ENCODE measurements at places on chromosomes 13 and 19.

DNA sequence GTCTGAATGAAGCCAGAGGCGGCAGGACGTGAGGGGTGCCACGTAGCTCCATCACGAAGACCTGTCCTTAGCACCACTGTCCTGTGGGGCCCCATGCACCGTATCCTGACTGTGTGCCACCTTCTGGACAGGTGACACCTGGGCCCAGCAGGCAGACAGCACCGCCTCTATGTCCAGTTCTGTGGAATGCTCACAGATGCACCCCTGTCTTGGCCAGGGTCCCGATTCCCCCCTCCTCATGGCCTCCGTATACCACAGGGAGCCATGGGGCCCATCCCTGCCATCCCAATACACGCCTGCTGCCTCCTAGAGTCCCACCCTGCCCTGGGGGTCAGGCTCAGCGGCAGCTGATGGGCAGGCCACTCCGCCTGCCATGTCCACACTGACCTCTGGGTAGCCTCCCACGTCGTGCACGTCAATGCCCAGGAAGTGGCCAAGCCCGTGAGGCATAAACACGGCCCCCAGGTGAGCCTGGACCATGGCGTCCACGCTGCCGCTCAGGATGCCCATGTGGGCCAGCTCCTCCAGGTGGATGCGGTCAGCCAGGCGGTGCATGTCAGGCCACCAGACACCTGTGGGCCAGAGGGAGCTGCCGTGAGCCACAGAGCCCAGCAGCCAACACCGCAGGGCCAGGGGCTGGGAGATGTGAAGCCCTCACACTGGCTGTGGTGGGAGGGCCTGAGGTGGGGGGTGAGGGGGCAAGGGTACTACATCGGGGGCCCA, 17.6 kb downstream of the CEBPG start:
- peaks cover 7% of the 10 kb centered on the region for H3K36me3 ChIP-seq
- DNase-seq = no peak
- H3K4me3 ChIP-seq = no peak overlapping the region
- H3K4me1 ChIP-seq = no peaks in the 10 kb centered on the region
- no peaks in the 10 kb centered on the region for H3K27me3 ChIP-seq
- no peak overlapping the region for H3K27ac ChIP-seq

GRCh38 chr19:39871362-39871761, 25.2 kb upstream of the FBL start:
- DNase-seq = no peak
- no peaks in the 10 kb centered on the region for H3K4me1 ChIP-seq
- H3K36me3 ChIP-seq = peaks cover 30% of the 10 kb centered on the region
- no peaks in the 10 kb centered on the region for H3K27me3 ChIP-seq

GRCh38 chr13:73058432-73058735, 421 bp upstream of the KLF5 start:
- H3K4me3 ChIP-seq = peak overlapping the region; percentile 67
- H3K27me3 ChIP-seq = peaks cover 7% of the 10 kb centered on the region
- DNase-seq = no peak
- H3K27ac ChIP-seq = no peak overlapping the region
- H3K4me1 ChIP-seq = peaks cover 8% of the 10 kb centered on the region
- no peaks in the 10 kb centered on the region for H3K36me3 ChIP-seq

GRCh38 chr13:108733022-108733560, 103.7 kb downstream of the MYO16 start:
- H3K27me3 ChIP-seq = no peaks in the 10 kb centered on the region
- no peaks in the 10 kb centered on the region for H3K36me3 ChIP-seq
- no peak overlapping the region for H3K4me3 ChIP-seq
- no peak overlapping the region for H3K27ac ChIP-seq
- no peak for DNase-seq

GRCh38 chr19:51263808-51264207, 12.9 kb downstream of the SIGLECL1 start:
- H3K27ac ChIP-seq = no peak overlapping the region
- H3K27me3 ChIP-seq = no peaks in the 10 kb centered on the region
- H3K4me1 ChIP-seq = no peaks in the 10 kb centered on the region
- DNase-seq = no peak
- H3K36me3 ChIP-seq = no peaks in the 10 kb centered on the region

- H3K4me1 ChIP-seq = peaks cover 19% of the 10 kb centered on the region
- no peak for DNase-seq
These were observed 8.0 kb upstream of the ZNF358 start for GRCh38 chr19:7507884-7508283.

DNA sequence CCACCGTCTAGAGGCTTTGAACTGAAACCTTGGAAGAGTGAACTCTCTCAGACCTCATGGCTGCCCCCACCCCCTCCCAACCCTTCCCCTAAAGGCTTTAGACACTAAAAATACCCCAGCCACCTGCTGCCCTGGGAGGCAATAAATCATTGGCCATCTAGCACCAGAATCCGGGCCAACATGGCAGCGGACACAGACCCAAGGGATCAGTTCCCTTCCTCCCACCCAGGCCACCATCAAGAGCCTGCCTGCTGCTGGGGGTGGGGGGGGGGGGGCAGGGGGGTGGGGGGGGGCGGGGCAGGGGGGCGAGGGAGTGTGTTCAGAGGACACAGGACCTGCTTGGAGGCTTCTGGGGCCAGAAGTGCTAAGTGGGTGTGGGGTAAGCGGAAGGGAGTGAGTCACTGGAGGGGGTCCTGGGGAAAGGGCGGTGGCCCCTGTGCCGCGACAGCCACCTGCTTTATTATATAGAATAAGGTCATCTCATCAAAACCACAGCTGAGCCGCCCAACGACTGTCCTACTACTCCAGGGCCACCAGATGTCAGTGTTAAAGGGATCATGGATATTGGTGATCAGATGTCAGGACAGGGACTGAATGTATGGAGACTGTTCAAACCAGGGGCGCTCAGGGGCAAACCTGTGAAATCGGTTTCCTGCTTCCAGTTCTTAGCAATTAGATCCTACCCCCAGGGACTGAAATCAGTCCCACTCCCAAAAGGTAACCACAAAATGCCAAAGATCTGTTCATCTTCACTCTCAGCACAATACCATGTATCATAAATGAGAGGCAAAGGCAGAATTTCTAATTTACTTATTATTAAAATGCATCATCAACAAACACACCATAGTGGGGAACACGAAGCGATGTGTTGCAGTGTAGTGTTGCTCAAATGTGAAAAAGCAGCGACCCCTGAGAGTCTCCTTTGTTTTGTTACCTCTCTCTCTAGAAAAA, 24.3 kb downstream of the ARL11 start:
- no peak overlapping the region for H3K4me3 ChIP-seq
- no peak for DNase-seq
- no peaks in the 10 kb centered on the region for H3K4me1 ChIP-seq
- H3K27me3 ChIP-seq = no peaks in the 10 kb centered on the region
- no peaks in the 10 kb centered on the region for H3K36me3 ChIP-seq

DNA sequence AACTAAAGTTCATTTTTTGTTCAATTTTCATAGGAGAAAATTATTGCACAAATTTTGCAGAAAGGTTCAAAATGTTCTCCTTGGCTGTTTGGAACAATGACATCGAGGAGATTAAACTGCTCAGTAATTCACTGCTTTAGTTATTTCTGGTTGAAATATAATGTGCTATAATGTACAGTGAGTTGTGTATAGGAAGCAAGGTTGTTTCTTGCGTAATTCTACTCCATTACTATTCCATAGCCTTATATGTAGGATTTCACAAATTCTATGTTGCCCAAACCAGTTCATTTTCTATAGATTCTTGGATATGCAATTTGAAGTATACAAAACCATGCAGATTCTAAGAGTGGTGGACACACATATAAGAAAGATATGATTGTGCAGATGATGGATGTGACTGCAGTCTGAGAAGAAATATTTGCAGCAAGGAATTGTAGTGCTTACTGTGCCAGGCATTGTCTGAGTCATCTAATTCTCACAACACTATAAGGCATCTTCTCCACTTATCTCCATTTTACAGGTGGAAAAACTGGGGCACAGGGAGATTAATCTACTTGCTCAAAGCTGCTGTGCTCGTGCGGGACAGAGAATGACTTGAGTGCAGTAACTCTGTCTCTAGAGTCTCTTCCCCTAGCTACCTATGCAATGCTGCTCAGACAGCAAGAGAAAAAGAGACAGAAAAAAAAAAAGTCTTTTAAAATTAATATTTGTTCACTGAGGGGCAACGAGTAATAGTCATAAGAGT, 515.5 kb downstream of the MYO16 start:
- H3K36me3 ChIP-seq = no peaks in the 10 kb centered on the region
- H3K4me3 ChIP-seq = no peak overlapping the region
- no peaks in the 10 kb centered on the region for H3K4me1 ChIP-seq
- H3K27me3 ChIP-seq = peaks cover 6% of the 10 kb centered on the region
- DNase-seq = no peak
- no peak overlapping the region for H3K27ac ChIP-seq

GRCh38 chr13:99432609-99433542, 68.4 kb upstream of the TM9SF2 start:
- peaks cover 47% of the 10 kb centered on the region for H3K4me1 ChIP-seq
- peak; percentile 69 for DNase-seq
- no peaks in the 10 kb centered on the region for H3K27me3 ChIP-seq
- no peaks in the 10 kb centered on the region for H3K36me3 ChIP-seq
- H3K4me3 ChIP-seq = peak overlapping the region; percentile 58

- no peak for DNase-seq
- H3K27me3 ChIP-seq = no peaks in the 10 kb centered on the region
- no peak overlapping the region for H3K27ac ChIP-seq
- no peaks in the 10 kb centered on the region for H3K36me3 ChIP-seq
These were observed 128.5 kb downstream of the ZNF675 start for GRCh38 chr19:23558541-23558940.

GRCh38 chr19:42474743-42475142, 32.0 kb upstream of the CXCL17 start:
- no peaks in the 10 kb centered on the region for H3K36me3 ChIP-seq
- no peak overlapping the region for H3K4me3 ChIP-seq
- no peaks in the 10 kb centered on the region for H3K4me1 ChIP-seq
- no peak for DNase-seq
